ENCODE measurements at places on chromosomes 2 and 18. TPM values are rescaled to one million over a fixed set of nuclear protein-coding genes. Genes with fewer than 3 reads are reported as not detected.

PPP1R1C gene
- 0.34 TPM for total RNA-seq

CFAP221 gene
- not detected for total RNA-seq

COLEC11 gene
- 0.34 TPM for total RNA-seq

NPPC gene
- total RNA-seq, result 10.7 TPM

MBD1 gene
- 55.7 TPM for total RNA-seq

KCNS3 gene
- total RNA-seq, result 57.1 TPM

TLX2 gene
- total RNA-seq, result not detected

CHRNG gene
- not detected for total RNA-seq

SPATS2L gene
- 53.0 TPM for total RNA-seq

GALR1 gene
- total RNA-seq, result not detected

RIT2 gene
- not detected for total RNA-seq

TRIM43 gene
- not detected for total RNA-seq

AFG3L2 gene
- 76.7 TPM for total RNA-seq

CFC1 gene
- total RNA-seq, result not detected

CPS1 gene
- total RNA-seq, result 36.6 TPM

PLCD4 gene
- 9.6 TPM for total RNA-seq

PLGLB2 gene
- total RNA-seq, result 2.9 TPM

DSG2 gene
- 11.0 TPM for total RNA-seq

ABCA12 gene
- 0.31 TPM for total RNA-seq

NOSTRIN gene
- not detected for total RNA-seq

SCYGR4 gene
- total RNA-seq, result not detected

CNDP1 gene
- not detected for total RNA-seq

ATG16L1 gene
- total RNA-seq, result 48.3 TPM

DHRS9 gene
- not detected for total RNA-seq

NXPH2 gene
- total RNA-seq, result not detected

SMYD1 gene
- total RNA-seq, result 1.0 TPM

HOXD13 gene
- total RNA-seq, result not detected

CKAP2L gene
- 15.7 TPM for total RNA-seq

HTRA2 gene
- 46.4 TPM for total RNA-seq

PRSS56 gene
- total RNA-seq, result under 0.01 TPM

CD207 gene
- total RNA-seq, result 0.34 TPM

SKOR2 gene
- total RNA-seq, result not detected

TCF23 gene
- not detected for total RNA-seq

C1QL2 gene
- not detected for total RNA-seq

LIMS4 gene
- total RNA-seq, result 1.1 TPM

AMER3 gene
- total RNA-seq, result not detected

ATOH8 gene
- total RNA-seq, result 2.4 TPM

FHOD3 gene
- total RNA-seq, result 23.8 TPM

SLC35F6 gene
- total RNA-seq, result 127 TPM

QPCT gene
- 832 TPM for total RNA-seq

APLF gene
- total RNA-seq, result 5.4 TPM

DNAJC5G gene
- total RNA-seq, result not detected

ASXL3 gene
- total RNA-seq, result not detected

BOLL gene
- total RNA-seq, result not detected

RNF152 gene
- total RNA-seq, result 0.46 TPM

CDC42EP3 gene
- 114 TPM for total RNA-seq
